Myocyte (in vitro differentiated cells): ENCODE measurements at places on chromosomes 2 and 18. TPM values are rescaled to one million over a fixed set of nuclear protein-coding genes. Genes with fewer than 3 reads are reported as not detected.

CPLX4 gene
- not detected in 2 replicates for total RNA-seq

FIGN gene
- 7.9 and 8.6 TPM in 2 replicates for total RNA-seq

ABCG8 gene
- not detected in 2 replicates for total RNA-seq

- no peak for DNase-seq
Observed at GRCh38 chr18:65206551-65207260, 544.1 kb upstream of the CDH7 start.

- DNase-seq: no peak
Observed at GRCh38 chr2:66582104-66582986, 147.4 kb downstream of the MEIS1 start.

GRCh38 chr2:191347881-191348280 lies 102.7 kb downstream of the MYO1B start:
- DNase-seq: peak; percentile 91

GRCh38 chr2:85156619-85157018 lies 23.4 kb downstream of the TCF7L1 start:
- DNase-seq: no peak
